ENCODE measurements at places on chromosomes 5 and 9. TPM values are rescaled to one million over a fixed set of nuclear protein-coding genes. Genes with fewer than 3 reads are reported as not detected.

Gene MYOZ3
- not detected for polyA plus RNA-seq

Gene FOXD4L4
- not detected for polyA plus RNA-seq

Gene PCDHGB6
- polyA plus RNA-seq = 29.2 TPM

Gene DBH
- not detected for polyA plus RNA-seq

Gene CDKN2B-AS1
- not detected for polyA plus RNA-seq

Gene ECM2
- not detected for polyA plus RNA-seq

Gene FOXD4L3
- polyA plus RNA-seq = not detected

Gene IL9
- not detected for polyA plus RNA-seq

Gene NPR3
- 1.5 TPM for polyA plus RNA-seq

Gene GPR151
- polyA plus RNA-seq = 1.0 TPM

Gene CERCAM
- polyA plus RNA-seq = 1.1 TPM

Gene CDX1
- polyA plus RNA-seq = not detected

Gene DPM2
- polyA plus RNA-seq = 30.5 TPM

Gene FUT7
- polyA plus RNA-seq = 0.69 TPM

Gene FYB1
- not detected for polyA plus RNA-seq

Gene SNCAIP
- polyA plus RNA-seq = 25.6 TPM

Gene TMEM171
- polyA plus RNA-seq = not detected

Gene OR13C8
- polyA plus RNA-seq = not detected

Gene HBEGF
- polyA plus RNA-seq = 6.7 TPM

Gene FLT4
- 0.04 TPM for polyA plus RNA-seq

Gene ANKRD55
- polyA plus RNA-seq = 22.1 TPM

Gene BAAT
- polyA plus RNA-seq = 0.44 TPM

Gene CORO2A
- polyA plus RNA-seq = 1.9 TPM

Gene PCDHA3
- polyA plus RNA-seq = 3.0 TPM

Gene CATSPER3
- 0.80 TPM for polyA plus RNA-seq

Gene CNTNAP3B
- polyA plus RNA-seq = 9.7 TPM

Gene C5orf34
- 12.7 TPM for polyA plus RNA-seq

Gene SLC46A2
- polyA plus RNA-seq = not detected

Gene SLC34A3
- polyA plus RNA-seq = 0.27 TPM

Gene SPINK13
- not detected for polyA plus RNA-seq

Gene FST
- polyA plus RNA-seq = 1.1 TPM

Gene SPINK7
- polyA plus RNA-seq = not detected

Gene DMRT3
- not detected for polyA plus RNA-seq

Gene FAM81B
- not detected for polyA plus RNA-seq

Gene CAMK2A
- 61.7 TPM for polyA plus RNA-seq

Gene EFNA5
- polyA plus RNA-seq = 4.6 TPM

Gene SNAPC4
- polyA plus RNA-seq = 6.8 TPM

Gene SLC34A1
- not detected for polyA plus RNA-seq

Gene ANP32B
- polyA plus RNA-seq = 3.7 TPM

Gene LTC4S
- polyA plus RNA-seq = 5.9 TPM

Gene MLANA
- not detected for polyA plus RNA-seq

All from neural cell (in vitro differentiated cells).